ENCODE measurements at places on chromosomes 4 and X.

- DNase-seq, result no peak
Observed at GRCh38 chr4:38044060-38044459, 83.9 kb downstream of the PTTG2 start.

GRCh38 chr4:31016322-31017061 is 296.3 kb downstream of the PCDH7 start:
- DNase-seq, result no peak

- DNase-seq, result no peak
Observed at GRCh38 chr4:139207873-139208403, 30.9 kb upstream of the ELF2 start.

GRCh38 chr4:168978001-168978700 is 31.9 kb downstream of the CBR4 start:
- DNase-seq, result no peak

DNA sequence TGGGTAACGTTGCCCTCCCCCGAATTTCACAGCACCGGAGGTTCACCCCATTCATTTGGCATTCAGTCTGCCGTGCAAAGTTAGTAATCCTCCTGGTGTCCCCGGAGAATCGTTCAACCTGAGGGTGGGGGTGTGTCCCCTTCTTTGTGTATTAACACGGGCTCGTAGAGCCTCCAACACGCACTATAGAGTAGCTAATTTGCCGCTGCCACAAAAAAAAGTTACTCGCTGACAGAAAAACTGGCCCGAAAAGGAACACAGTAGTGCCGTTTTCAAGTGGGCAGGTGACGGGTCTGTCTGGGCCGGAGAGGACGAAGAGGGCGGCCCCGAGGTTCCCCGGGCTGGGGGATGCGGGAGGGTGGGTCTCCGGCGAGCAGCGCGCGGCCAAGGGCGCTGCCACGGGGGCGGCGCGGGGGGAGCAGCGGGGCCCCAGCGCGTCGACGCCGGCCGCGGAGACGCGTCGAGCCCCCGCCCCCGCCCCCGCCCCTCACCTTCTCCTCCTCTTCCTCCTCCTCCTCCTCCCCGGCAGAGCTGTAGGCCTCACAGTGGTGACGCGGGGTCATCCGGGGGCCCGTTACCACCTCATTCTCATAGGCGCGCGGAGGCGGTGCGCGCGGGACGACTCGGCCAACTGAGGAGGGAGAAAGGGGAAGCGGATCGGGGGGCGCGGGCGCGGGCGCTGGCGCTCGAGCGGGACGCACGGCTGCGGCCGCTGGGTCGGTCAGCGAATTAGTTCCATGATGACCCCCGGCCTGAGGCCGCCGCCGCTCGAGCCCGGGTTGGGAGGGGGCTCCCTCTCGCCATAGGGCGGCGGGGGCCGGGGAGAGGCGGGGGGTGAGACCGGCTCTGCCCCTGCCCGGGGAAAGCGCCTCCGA is 571 bp downstream of the CCNI start:
- DNase-seq, result peak; percentile 59

- no peak for DNase-seq
Observed at GRCh38 chr4:89511776-89512175, 204.2 kb upstream of the GPRIN3 start.

DNA sequence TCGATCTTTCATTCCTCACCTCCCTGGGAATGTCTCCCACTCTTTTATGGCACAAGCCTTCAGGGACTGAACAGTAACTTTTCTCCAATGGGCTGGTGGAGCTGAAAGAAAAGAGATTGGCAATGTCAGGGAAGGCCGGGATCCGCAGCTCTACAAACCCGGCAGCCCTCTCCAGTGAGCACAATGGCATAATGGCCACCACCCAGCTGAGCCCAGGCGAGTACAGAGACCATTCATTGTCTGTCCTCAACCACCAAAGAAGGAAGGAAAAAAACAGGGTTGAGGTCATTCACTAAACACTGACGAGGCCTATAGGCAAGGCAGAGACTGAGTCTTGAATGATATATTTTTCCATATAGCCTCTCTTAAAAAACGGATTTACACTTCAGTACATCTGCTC is 3.6 kb downstream of the GEMIN8 start:
- no peak for DNase-seq
